Large intestine (tissue), 12 donors: ENCODE measurements at places on chromosomes 12 and 14. TPM values are rescaled to one million over a fixed set of nuclear protein-coding genes. Genes with fewer than 3 reads are reported as not detected.

- H3K27me3 ChIP-seq, result peaks cover 23% of the 10 kb centered on the region
- H3K36me3 ChIP-seq, result no peaks in the 10 kb centered on the region
- no peak overlapping the region for H3K27ac ChIP-seq
These were observed 49.5 kb downstream of the KLHL28 start for GRCh38 chr14:44912041-44912869.

DNA sequence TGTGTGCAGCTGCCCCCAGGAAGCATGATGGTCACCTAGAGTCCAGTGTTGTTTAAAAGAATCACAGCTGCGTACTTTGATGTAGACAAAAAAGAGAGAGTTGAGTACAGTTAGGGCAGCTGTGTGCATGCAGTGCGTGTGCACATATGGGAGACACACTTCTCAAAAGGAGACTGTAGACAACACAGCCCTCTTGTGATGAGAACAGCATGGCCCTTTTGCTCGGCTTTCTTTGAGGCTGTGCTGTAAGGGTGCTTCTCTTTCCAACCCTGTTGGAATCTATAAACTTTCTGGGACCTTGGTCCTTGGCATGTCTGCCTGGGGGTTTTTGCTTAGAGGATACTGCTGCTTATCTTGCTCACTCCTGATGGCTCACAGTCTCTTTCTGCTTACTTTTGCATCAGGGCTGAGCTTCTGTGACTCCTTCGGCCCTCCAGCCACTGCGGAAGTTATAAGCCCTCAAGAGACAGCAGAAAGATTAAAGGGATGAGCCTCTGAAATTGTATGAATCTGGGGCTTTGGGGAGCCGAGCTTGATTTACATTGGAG, 102.9 kb downstream of the DYRK2 start:
- peak overlapping the region; percentile 18 for H3K27ac ChIP-seq
- H3K27me3 ChIP-seq, result no peaks in the 10 kb centered on the region
- peaks cover 41% of the 10 kb centered on the region for H3K4me1 ChIP-seq
- no peaks in the 10 kb centered on the region for H3K36me3 ChIP-seq

- no peak overlapping the region for H3K27ac ChIP-seq
- no peaks in the 10 kb centered on the region for H3K36me3 ChIP-seq
- H3K4me3 ChIP-seq, result no peak overlapping the region
- H3K27me3 ChIP-seq, result no peaks in the 10 kb centered on the region
- H3K4me1 ChIP-seq, result peaks cover 30% of the 10 kb centered on the region
These were observed 17.6 kb downstream of the MYBPC1 start for GRCh38 chr12:101612160-101612916.

The LRP6 gene
- polyA plus RNA-seq, result 25.2 TPM

DNA sequence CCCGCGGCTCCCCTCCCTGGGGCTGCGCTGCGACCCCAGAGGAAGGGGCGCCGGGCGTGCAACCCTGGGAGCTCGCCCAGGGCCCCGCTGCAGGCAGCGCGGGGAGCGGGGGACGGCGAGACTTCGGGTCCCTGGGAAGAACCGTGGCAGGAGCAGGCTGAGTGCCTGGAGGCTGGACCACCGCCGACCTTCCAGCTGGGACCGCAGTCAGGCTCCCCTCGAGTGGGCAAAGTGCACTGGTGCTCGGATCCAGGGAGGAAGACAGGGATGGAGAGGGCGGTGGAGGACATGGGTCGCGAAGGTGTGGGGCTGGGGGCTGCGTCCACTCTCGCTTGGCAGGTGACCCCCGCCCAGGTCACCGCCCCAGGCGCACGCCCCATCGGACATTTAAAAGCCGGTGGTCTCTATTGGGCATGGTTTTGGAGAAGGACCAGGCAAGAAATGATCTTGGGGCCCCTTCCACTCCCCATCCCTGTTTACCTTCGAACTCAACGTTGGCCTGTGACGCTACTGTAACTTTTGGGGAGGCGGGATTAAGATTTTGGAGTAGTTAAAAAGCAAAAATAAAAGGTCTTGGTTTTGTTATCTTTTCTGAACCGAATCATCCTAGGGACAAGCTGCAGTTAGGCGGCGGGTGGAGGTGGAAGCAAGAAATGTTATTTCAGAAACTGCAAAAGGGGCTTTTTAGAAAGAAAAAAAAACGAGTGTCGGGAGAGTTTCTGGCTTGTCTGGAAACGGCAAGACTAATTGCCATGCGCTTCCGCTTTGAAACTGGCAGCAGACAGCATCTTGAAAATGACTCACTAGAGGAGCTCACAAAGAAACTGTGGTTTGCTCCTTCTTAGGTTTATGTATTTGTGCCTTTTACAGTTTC, 1.0 kb downstream of the ELK3 start:
- peak overlapping the region; percentile 75 for H3K4me3 ChIP-seq

DNA sequence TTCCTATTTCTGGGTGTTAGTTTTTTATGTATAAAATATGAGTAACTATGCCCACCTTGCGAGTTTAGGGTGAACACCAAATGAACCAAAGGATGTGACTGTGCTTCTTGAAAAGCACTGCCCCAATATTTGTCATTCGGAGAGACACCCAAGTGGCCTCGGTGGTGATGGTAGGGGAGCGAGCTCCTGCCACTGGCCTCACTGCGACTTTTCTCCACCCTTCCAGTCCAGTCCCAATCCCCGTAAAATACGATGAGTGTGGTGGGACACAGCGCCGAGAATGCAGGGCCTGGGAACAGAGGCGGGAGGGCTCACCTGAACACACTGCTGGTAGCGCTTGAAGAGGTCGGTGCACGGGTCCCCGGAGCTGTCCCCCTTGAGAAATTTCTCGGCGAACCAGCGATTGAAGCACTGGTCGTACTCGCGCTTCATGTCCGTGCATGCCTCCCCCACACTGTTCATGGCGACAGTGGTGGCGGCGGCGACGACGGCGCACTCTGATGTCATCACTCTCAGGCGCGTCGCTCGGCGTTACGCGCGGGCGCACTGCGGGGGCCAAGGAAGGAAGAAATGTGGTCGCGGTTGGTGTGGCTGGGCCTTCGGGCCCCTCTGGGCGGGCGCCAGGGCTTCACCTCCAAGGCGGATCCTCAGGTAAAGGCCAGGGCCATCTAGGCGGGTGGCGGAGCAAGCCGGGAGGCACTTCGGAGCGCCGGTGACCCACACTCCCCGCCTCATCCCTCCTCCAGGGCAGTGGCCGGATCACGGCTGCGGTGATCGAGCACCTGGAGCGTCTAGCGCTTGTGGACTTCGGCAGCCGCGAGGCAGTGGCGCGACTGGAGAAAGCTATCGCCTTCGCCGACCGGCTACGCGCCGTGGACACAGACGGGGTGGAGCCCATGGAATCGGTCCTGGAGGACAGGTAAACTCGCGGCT, at the start of the genes GATC and TRIAP1:
GATC (plus strand) TSS at position 534 of the 933 bp plus-strand sequence; CDS start at position 571, 37 bp downstream.
TRIAP1 (minus strand) TSS at position 474 of the 933 bp plus-strand sequence; CDS start at position 462, 12 bp downstream.
- H3K4me1 ChIP-seq, result peaks cover 6% of the 10 kb centered on the region
- peaks cover 33% of the 10 kb centered on the region for H3K36me3 ChIP-seq
- DNase-seq, result peak; percentile 92
- peak within 1 kb of the TSS; percentile 80 for H3K4me3 ChIP-seq
- no peaks in the 10 kb centered on the region for H3K27me3 ChIP-seq

DNA sequence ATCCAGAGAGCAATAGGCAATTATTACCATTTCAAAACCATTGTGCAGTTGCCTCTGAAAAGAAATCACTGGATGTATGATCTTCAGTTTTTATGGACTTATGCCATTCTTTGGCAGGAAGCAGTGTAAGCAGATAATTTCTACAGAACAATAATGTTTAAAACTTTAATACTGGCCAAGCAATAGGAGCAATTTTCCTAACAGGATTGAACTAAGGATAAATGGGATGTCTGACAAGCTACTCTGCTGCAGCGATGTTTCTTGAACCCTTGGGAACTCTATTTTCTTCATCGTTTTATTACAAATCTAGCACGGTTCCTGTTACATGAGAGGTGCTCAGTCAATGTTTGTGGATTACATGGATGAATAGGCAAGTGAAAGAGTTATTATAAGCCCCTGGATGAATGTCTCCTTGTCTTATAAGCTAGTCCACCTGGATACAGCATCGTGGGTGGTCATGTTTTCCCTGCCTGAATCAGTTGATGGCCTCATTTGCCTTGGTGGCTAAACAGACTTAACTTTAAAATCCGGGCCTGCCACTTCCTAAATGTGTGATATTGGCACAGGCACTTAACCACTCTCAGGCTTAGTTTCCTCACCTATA, 68.2 kb upstream of the MDM1 start:
- no peak for DNase-seq
- no peak overlapping the region for H3K27ac ChIP-seq
- peaks cover 4% of the 10 kb centered on the region for H3K4me1 ChIP-seq
- H3K36me3 ChIP-seq, result no peaks in the 10 kb centered on the region
